Neural crest cell (in vitro differentiated cells): ENCODE measurements at places on chromosomes 2 and 18.
A peak's percentile ranks its signal among the peaks of the same experiment; 100 is the strongest.

GRCh38 chr2:190425221-190425866 is 17.2 kb downstream of the MFSD6 start:
- no peak for DNase-seq

DNA sequence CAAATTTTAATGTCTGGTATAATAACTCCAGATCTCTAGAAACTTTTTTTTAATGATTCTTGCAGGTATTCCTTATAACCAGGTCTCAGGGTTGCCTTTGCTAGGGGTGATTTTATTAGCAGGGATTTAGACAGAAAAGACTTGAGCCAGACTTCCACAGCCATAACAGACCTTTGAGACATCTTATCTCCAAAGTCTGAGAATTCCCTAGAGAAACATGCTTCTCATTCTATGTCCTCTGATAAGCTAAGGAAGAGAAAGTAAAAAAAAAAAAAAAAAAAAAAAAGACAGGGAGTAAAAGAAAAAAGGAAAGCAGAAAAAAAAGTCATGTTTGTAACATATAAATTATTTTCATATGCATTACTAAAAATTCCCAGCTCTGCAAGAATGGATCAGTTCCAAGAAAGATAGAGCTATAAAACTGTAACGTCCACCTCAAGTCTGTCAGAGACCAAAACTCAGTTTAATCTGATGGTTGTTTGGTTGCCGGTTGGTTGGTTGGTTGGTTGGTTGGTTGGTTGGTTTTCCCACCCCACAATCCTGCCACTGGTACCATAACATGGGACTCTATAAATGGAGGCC is 153.8 kb downstream of the COL6A3 start:
- no peak for DNase-seq

DNA sequence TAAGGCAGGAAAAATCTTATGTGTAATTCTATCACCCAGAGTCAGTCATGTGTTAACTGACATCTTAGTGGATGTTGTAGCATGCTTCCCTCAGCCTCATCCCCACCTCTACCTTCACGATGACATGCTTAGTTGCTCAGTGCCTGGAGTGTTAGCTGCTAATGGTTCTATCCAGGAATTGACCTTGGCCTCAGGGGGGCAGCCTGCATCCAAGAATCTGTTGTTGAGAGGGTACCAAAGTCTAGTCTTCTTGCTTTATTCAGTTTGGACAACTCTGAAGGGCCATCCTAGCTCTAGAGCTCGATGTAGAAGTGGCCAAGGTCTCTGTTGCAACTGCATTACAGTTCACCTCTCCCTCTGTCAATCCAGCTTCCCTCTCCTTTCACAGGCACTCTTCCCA is 61.2 kb downstream of the ACYP2 start:
- peak; percentile 14 for DNase-seq

GRCh38 chr2:98730053-98730706 is 752 bp downstream of the MGAT4A start:
- DNase-seq, result peak; percentile 18

- DNase-seq, result no peak
These were observed 626 bp downstream of the CAPN10 start for GRCh38 chr2:240586919-240587800.

GRCh38 chr2:240445961-240446663 is 10.6 kb downstream of the GPC1 start:
- DNase-seq, result no peak

DNA sequence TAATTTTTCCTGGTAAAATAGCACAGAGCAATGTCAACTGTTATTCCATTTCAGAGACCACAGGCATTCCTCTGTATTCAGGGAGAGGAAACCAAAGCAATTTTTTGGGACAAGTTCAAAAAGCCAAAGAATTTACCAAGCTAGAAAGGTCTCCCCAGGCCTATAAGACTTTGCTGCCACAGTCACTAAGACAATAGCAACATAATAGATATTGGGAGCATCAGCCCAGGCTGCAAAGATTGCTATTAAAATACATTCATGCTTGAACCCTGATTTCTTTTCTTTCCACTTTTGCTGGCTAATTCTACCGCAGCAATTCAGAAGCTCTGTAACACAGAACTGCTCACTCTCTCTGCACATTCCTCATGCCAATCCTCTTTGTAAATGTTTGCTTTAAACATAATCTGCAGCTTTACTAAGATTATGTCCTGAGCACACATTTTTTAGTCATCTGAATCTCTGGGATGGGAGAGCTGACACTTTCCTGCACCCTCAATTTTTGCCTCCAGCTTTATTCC is 76.3 kb downstream of the CLHC1 start:
- DNase-seq, result no peak

DNA sequence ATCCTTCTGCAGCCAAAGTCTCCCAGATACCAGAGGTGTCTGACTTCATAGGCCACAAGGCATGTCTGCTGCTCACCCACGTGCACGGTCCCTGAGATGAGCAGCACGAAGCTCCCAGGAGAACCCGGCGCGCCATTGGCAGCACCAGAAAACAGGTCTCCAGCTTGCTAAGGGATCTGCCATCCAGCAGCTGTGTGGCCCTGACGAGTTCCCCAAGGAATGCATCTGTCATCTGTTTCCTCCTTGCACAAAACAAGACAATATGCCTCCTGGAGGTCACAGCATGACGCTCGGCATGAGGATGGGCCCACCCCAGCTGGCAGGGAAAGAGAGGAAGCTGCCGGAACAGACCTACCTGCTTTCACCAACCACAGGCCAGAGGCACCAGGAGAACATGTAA is 29.2 kb downstream of the HS6ST1 start:
- DNase-seq, result no peak

- DNase-seq, result no peak
These were observed 6.4 kb downstream of the NDUFV2 start for GRCh38 chr18:9108911-9109310.

GRCh38 chr18:54776282-54776977 is 51.8 kb upstream of the RAB27B start:
- DNase-seq, result no peak

- DNase-seq, result no peak
These were observed 29.8 kb downstream of the PXDN start for GRCh38 chr2:1714291-1715064.

GRCh38 chr2:73939419-73939818 is 12.7 kb downstream of the DGUOK start:
- no peak for DNase-seq

DNA sequence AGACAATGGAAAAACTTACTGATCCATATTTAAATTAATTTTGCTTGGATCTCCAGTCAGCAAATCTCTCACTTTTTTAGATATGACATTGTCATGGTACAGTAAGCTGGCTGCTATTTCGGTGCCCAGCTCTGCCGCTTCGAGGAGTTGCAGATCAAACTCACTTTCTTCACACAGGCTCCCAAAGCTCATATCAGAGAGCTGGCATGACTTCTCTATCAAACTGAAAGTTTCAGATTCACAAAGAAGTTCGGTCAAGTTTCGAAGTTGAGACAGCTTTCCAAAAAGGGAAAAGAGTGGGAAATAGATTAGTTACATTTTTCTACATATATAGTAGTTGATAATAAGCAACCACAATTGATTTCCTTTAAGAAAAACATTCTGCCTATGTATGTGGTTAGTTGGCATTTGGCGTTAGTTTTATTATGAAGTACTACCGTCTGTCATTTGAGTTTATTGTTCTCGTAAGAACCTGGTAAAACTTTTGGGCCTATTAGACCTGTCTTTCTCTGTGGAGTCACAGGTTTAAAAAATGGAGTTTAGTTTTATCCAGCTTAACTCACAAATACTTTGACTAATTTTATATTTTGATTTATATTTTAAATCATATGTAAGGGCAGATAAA is 118.8 kb downstream of the ABCA12 start:
- DNase-seq, result no peak
